ENCODE measurements at places on chromosomes 3 and 15.
A peak's percentile ranks its signal among the peaks of the same experiment; 100 is the strongest.

DNA sequence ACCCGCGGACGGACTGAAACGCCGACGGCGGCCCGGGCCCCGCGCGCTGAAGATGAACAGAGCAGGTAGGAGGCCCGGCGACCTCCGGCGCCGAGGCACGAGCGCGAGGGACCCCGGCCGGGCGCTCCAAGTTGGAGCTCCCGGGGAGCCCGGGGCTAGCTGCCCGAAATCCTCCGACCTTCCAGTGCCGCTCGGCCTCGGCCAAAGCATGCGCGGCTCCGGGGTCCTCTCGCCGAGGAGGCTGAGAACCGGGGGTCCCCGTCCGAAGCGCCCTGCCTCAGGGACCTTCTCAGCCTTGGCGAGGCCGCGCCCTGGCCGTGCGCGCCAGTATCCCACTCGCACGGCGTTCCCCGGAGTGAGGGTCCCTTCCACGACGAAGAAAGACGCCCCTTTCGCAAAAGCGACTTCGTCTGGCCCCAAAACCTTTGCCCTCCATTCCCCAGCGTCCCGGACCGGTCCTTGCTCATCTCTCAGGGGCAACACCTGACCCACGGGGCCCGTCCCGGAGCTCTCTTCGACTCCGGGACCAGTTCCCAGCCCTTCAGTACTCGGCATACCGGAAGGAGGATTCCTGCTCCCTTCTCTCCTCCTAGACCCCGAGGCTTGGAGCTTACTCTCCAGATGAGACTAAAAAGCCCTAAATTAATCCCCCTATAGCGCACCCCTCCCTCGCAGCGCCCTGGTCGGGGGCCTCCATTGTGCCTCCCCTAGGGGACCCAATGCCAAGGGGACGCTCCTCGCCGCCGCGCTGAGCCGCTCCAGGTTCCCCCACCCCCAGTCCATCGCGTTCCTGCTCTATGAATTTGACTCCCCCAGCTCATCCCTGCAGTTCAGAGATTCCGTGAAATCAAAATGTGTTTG lies 7.7 kb upstream of the FGD5 start:
- no peak for DNase-seq

DNA sequence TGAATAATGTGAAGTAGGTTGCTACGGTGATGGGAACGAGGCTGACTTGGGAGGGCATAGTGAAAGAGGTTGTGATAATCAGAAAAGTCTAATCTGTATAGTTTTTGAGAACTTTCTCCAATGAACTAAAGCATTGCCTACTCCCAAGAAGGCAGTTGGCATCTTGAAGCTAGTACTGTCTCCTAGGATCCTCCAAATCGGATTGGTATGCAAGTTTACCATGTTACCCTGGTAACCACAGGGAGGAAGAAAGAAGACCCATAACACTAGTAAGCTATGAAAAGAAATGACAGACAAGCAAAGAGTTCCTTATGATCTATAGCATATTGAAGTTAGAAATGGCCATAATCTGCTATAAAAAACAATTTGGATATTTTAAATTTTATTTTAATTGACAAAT lies 127.2 kb upstream of the SYNPR start:
- no peak for DNase-seq

DNA sequence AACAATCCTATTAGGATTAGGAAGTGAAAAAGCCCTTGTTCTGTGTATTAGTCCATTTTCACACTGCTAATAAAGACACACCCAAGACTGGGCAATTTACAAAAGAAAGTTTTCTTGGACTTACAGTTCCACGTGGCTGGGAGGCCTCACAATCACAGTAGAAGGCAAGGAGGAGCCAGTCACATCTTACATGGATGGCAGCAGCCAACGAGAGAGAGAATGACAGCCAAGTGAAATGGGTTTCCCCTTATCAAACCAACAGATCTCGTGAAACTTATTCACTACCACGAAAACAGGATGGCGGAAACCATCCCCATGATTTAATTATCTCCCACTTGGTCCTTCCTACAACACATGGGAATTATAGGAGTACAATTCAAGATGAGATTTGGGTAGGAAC lies 248.2 kb upstream of the KCNMB2 start:
- DNase-seq = no peak

GRCh38 chr3:128655531-128655930 lies 4.9 kb upstream of the RPN1 start:
- DNase-seq = no peak

DNA sequence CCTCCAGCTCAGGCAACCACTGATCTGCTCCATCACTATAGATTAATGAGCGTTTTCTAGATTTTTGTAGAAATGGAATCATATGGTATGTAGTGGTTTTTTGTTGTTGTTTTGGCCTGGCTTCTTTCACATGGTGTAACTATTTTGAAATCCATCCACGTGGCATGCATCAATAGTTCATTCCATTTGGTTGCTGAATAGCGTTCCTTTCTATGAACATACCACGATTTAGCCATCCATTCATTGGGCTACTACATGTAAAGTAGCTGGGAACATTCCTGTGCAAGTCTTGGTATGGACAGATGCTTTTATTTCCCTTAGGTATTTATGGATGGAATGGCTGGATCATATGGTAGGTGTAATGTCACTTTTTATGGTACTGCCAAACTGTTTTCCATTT lies 10.7 kb upstream of the CHSY1 start:
- DNase-seq = no peak

DNA sequence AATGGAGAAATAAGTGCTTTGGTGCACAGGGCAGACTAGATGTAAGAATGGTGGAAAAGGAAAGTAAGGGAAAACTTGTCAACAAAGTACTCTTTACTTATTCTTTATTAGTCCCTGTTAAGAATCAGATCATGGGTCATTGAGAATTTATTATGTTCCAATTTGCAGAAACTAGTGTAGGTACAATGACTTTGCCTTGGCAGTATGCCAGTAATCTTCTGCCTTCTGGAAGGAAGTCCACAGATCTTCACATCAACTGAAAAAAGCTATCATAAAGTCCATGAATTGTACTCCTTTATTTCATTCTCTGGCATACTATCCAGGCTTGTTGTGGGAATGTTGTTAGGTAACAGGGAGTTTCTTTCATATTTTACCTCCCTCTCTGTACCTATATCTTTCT lies 88.2 kb upstream of the FLNB start:
- no peak for DNase-seq

DNA sequence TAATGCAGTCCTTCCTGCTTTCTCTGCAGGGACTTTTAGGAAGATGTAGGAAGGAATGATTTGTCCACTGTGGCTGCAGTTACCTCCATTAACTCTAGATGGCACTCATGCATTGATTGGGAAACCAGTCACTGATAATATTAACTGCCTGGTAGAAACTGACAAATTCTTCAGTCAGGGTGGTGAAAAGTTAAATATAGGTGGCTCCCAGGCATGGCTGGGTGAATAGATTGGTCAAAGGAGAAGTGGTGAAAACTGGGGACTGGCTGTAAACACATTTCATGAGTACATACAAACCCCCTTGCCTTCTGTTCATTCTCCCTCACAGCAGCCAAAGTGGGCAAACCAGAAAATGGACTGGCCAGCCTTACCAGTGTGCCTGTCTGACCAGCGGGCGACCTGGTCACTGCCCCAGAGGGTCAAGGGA lies 333.4 kb downstream of the THSD4 start:
- DNase-seq = peak; percentile 72

DNA sequence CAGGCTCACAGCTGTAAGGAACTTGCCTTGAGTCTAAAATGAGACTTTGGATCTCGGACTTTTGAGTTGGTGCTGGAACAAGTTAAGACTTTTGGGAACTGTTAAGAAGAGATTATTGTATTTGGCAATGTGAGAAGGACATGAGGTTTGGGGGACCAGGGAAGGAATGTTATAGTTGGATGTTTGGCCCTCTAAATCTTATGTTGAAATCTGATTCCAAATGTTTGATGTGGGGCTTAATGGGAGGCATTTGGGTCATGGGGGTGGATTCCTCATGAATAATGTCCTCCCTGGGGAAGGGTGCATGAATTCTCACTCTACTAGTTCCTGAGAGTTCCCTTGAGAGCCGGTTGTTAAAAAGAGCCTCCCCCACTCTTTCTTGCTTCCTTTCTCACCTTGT lies 18.5 kb upstream of the CHCHD6 start:
- DNase-seq = no peak

GRCh38 chr3:50474717-50475116 lies 28.7 kb downstream of the CACNA2D2 start:
- DNase-seq = peak; percentile 3

DNA sequence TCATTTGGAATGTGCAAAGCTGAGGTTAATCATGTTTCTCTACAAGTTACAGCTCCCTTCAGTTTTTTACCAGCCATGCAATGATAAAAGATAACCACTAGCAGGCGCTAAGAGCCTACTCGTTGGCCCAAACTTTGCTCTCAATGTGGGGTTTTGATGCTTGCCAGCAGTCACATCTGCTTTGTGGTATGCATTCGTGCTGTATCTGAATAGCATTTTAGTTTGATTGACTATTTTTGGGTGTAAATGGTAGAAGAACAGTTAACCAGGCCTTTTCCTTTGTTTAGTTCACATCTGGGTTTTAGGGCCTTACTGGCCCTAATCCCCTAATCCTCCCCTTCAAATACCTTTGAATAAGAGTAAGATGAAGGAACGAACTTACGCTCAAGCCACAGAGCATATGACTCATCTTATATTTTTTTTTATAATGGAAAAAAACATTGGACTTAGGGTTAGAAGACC lies 4.4 kb upstream of the CLDN11 start:
- DNase-seq = peak; percentile 90

DNA sequence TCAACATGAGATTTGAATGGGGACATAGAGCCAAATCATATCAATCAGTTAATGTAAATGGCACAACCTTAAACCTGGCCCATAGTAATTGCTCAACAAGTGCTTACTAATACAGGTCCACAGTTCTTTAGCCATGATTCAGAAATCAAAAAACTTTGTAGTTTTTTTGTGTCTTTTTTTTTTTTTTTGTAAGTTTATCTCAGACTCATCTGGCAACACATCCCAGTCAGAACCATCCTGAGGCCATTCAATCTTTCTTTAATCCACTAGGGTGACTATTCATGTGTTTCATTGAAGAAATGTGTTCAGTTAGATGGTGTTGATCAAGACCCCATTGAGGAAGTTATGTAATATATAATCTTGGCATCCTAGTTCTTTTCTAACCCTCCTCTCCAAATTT lies 65.4 kb downstream of the ABI3BP start:
- DNase-seq = no peak

DNA sequence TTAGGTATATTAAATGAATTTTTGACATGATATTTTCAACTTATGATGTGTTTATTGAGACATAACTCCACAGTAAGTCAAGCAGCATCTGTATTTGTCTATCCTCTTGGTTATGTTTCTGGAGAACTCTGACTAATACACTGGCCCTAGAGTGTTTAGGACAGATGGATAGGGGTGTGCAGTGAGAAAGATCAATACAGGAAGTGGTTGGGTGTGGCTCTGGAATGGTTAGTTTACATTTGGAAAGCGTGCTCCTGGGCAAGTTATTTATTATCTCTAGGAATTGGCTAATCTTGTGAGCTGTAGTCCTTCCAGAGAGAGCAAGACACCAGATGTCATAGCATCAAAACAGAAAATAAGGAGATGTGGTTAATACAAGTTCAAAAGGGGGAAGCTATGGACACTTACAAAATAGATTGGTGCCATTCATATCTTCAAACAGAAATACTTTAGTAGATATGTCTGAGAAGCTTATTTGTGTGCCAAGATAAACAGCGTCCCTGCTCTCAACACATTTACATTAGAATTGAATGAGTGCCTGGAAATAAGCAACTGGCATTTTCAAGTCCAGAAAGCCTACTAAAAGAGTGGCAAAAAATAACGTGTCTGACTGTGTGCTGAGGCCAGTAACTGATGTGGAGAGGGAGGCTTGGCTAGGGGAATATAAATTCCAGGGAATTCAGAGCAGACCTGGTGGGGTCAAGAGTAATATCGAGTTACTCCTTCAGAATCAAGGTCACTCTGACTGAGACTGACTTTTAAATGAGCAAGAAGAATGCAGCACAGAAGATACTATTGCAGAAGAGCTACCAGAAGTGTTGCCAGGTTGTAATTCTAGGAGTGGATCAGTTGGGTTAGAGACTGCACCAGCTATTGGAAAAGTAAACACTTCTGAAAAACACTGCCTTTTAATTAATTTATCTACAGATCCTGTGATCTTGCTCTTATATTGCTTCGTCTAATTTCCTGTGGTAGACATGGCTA lies 33.4 kb upstream of the PLAAT1 start:
- no peak for DNase-seq

- DNase-seq = no peak
Observed at GRCh38 chr3:163562625-163563024, 1515.7 kb downstream of the SI start.

GRCh38 chr15:93720607-93721006 lies 510.8 kb upstream of the MCTP2 start:
- no peak for DNase-seq

DNA sequence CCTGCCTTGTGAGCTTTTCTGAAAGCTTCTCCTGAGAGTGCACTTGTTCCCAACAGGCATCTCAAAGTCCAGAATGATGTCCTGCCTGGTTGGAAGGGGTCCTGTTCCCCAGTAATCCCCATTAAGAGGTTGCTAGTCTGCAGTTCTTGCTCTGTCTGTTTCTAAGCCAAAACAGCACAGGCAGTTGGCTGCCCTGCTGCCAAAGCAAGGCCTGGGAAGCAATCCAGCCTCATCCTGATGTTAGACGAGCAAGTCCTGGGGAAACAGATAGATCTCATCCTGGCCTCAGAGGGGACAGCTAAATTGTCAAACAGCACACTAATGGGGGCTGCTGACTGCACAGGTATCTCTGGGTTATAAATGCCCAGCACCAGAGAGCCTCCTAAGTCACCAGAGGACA lies 198.0 kb downstream of the EPHB1 start:
- peak; percentile 31 for DNase-seq

DNA sequence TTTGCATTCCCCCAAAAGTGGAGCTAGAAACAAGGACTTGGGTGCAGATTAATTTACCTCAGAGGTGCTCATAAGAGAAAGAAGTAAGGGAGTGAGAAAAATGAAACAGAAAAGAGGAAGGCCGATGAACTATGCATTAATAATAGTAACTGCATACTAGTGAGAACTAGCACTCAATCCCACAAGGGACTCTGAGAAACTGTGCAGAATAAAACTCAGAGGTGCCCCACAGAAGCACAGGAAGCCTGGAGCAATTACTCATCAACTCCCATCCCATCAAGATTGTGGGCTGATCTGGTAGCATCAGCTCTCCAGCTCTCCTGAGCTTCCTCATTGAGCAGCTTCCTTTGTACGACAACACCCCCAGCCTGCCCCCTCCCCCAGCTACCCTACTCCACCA lies 50.8 kb downstream of the CLDN18 start:
- DNase-seq = no peak

GRCh38 chr15:98292442-98293240 lies 332.1 kb downstream of the ARRDC4 start:
- DNase-seq = no peak

- DNase-seq = no peak
Observed at GRCh38 chr3:123627673-123628670, 43.1 kb upstream of the HACD2 start.

DNA sequence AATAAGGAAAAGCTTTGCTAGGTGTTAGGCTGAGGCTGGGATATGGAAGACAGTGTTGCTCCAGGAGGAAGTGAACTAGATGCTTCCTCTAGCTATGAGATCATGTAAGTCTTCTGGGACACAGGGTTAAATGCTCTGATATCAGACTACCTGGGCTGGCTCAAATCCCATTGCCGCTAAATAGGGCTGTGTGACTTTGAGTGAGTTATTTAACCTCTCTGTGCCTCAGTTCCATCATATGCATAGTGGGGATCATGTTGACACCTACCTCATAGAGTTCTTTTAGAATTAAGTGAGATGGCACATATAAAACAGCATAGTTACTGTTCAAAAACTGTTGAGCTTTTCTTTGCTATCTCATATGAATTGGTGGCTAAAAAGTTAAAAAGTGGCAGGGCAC lies 12.6 kb downstream of the RPLP1 start:
- no peak for DNase-seq

GRCh38 chr3:16372362-16373292 lies 107.6 kb downstream of the OXNAD1 start:
- no peak for DNase-seq

Data from pons (tissue), 1 donor.